ENCODE measurements at places on chromosomes 11 and 22.

GRCh38 chr11:72441752-72442207 lies 7.4 kb upstream of the CLPB start:
- peaks cover 7% of the 10 kb centered on the region for H3K4me1 ChIP-seq
- no peak overlapping the region for H3K4me3 ChIP-seq
- no peak overlapping the region for H3K27ac ChIP-seq
- no peak for DNase-seq

DNA sequence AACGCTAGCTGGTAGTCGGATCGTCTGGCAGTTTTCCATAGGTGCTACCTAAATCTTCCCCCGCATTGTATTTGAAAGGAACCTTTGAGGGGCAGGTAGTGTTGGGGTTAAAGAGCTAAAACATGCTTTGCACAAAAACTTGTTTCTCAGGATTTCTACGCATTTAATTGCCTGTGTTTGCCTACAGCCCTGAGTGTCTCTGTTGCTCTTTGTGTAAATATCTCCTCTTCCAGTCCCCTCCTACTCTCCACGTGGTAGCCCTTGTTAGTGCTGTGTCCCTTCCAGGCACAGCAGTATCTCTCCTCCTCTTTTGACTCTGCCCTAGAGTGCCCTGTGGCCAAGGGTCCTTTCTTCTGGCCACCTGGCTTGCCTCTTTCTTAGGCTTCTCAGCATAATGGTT lies 81.7 kb downstream of the BARX2 start:
- no peaks in the 10 kb centered on the region for H3K36me3 ChIP-seq
- H3K27me3 ChIP-seq = no peaks in the 10 kb centered on the region
- DNase-seq = no peak

- H3K4me1 ChIP-seq = no peaks in the 10 kb centered on the region
- no peak overlapping the region for H3K4me3 ChIP-seq
- H3K36me3 ChIP-seq = no peaks in the 10 kb centered on the region
- no peak overlapping the region for H3K27ac ChIP-seq
- no peak for DNase-seq
Observed at GRCh38 chr11:1323774-1324173, 14.3 kb upstream of the TOLLIP start.

DNA sequence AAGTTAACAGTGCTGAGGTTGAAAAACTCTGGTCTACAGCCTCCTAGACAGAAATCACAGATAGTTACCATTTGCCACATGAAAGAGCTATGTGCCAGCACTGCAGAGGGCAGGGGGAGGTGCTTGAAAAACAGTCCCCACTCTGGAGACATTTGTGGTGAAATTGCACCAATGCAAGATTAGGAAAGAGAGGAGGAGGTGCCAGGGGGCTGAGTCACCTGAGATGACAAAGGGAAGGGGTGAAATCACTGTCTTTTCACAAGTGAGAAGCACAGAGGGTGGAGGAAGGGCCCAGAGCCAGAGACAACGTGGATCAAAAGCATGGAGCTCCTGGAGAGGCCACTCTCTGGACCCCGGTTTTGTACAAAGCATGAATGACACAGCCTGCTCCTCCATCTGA lies 196.3 kb downstream of the BUD13 start:
- no peaks in the 10 kb centered on the region for H3K36me3 ChIP-seq
- H3K27ac ChIP-seq = no peak overlapping the region
- H3K27me3 ChIP-seq = peaks cover 43% of the 10 kb centered on the region

DNA sequence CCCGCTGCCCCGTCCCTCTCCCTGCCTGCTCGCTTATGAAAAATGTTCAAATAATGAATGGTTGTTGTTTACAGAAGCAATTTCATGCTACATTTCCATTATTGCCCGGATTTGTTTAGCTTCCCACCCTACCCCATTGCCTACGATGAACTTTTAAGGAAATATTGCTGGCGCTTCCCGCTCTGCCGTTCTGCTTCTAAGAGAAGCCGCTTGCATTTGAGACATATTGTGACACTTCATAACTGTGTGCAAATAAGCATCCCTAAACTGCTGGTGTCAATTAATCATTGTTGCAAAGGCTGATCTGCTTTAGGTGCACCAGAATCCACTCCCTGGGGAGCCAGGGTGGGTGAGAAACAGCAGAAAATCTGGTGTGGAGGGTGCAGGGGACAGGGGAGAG lies 52.3 kb upstream of the LMO1 start:
- H3K4me1 ChIP-seq = no peaks in the 10 kb centered on the region
- no peak for DNase-seq
- H3K27me3 ChIP-seq = peaks cover 16% of the 10 kb centered on the region
- no peak overlapping the region for H3K4me3 ChIP-seq
- no peaks in the 10 kb centered on the region for H3K36me3 ChIP-seq
